ENCODE measurements at places on chromosomes 12 and 14.

DNA sequence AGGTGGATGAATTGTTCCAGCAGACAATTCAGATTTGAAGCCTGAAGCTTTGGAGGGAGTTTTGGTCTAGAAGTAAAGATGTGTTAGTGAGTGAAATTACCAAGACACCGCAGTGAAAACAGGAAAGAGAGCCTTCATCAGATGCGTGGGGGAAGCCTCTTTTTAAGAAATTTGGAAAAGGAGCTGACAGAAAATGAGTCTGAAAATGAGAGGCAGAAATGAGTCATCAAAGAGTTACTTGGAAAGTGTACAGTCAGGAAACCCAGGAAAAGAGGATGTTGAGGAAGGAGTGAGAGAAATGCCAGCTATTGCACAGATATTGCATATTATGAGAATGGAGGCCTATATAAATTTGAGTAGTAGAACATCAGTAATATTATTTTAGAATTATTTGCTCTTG is 520.7 kb downstream of the NRXN3 start:
- no peak for DNase-seq

GRCh38 chr14:79342942-79343341 is 868.4 kb downstream of the DIO2 start:
- DNase-seq: no peak

GRCh38 chr12:47819896-47820630 is at the start of gene HDAC7:
Gene HDAC7, minus strand, starts transcription at chr12:47819903. Its CDS starts 118 bp downstream, at chr12:47819785.
- DNase-seq: no peak

DNA sequence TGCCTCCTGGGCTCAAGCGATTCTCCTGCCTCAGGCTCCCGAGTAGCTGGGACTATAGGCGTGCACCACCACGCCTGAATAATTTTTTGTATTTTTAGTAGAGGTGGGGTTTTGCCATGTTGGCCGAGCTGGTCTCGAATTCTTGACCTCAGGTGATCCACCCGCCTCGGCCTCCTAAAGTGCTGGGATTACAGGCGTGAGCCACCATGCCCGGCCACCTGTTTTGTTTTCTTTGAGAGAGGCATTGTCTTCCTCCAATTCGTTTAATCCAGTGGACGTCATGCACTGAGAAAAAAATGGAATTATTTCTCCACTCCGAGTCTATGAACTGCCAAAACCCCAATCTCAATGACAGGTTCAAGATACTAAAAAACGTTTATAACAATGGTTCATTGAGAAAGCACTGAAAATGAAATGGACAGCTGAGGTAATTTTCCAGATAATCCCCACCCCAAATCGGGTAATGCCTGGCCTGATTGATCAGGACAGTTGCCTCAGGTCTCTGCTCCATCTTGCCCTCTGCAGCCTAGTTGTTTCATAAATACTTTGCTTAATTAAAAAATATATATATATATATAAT is 132.7 kb upstream of the PARP11 start:
- no peak for DNase-seq

DNA sequence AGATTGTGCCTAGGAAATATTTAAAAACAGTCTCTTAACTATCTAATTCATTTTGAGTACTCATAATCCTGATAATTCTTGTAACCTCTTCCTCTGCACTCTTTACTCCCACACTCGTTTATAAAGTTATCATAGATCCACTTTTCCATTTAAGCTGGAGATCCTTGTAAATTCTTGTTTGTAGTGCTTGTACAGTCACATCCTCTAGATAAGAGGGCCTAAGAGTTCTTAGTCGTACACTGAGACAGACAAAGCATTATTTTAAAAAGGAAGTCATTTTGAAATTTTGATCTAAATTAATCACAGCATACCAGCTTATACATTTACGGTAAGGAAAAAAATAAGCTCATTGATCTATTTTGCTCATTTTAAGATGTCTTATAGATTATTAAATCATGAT is 42.5 kb downstream of the LMO3 start:
- no peak for DNase-seq

- DNase-seq: no peak
Observed at GRCh38 chr12:69698769-69699540, at the start of gene BEST3. Gene BEST3, minus strand, starts transcription at chr12:69699303. Its CDS starts 1,505 bp downstream, at chr12:69697798.

DNA sequence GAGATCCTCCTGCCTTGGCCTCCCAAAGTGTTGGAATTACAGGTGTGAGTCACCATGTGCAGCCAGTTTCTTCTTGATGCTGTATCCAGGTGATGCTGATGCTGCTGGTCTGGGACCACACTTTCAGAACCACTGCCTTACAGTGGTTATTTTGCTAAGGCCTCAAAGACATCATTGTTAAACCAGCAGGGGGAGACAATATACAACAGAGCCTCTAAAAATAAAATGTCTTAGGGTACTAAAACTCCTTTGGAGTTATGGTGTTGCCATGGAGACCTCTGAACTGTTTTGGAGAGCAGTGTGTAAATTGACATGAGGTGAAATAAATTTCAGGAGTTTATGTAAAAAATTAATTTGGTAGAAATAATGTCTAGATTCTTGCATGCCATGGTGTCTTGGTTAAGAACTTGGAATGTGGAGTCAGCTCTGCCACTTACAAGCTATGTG is 1.1 kb upstream of the ARG2 start:
- DNase-seq: peak; percentile 59

- no peak for DNase-seq
Observed at GRCh38 chr12:91111366-91112325, at the start of gene LUM. Gene LUM, minus strand, starts transcription at chr12:91111494. Its CDS starts 2,515 bp downstream, at chr12:91108979.

- DNase-seq: no peak
Observed at GRCh38 chr12:128267651-128268378, 845 bp downstream of the TMEM132C start.

DNA sequence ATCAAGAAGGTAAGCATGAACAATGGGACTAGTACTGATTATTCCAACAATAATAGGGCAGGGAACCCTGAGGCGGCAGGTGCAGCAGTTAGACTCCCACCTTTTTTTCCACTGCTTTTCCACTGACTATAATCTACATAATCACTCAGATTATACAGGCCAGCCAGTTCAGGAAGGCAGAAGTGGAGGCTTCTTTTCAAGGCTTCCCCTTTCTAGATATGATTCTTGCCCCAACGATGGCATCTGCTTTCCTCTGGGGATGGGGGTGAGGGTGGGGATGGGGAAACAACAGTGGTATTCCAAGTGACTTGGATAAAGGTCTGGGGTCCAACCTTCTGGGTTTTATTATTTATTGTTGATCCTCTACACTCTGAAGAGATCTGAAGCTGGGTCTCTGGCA is 331 bp downstream of the NCKAP1L start:
- DNase-seq: no peak

DNA sequence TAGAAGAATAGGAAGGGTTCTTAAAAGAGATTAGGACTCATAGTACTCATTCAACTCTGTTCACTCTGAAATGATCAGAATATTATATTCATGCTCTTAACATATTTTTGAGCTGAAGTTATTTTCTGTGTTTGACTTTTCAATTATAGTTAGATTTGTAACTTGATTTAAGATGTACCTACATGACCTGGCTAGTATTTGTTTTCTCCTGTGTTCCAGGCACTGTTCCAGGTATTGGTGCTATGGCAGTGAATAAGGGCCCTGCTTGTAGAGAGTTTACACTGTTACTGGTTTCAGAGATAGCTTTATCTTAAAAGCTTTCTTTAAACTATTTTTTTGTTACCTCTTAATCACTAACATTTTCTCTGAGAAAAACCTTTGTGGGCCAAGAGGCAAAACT is 19.1 kb upstream of the SLC17A8 start:
- no peak for DNase-seq
